ENCODE measurements at places on chromosomes 6 and 20.

DNA sequence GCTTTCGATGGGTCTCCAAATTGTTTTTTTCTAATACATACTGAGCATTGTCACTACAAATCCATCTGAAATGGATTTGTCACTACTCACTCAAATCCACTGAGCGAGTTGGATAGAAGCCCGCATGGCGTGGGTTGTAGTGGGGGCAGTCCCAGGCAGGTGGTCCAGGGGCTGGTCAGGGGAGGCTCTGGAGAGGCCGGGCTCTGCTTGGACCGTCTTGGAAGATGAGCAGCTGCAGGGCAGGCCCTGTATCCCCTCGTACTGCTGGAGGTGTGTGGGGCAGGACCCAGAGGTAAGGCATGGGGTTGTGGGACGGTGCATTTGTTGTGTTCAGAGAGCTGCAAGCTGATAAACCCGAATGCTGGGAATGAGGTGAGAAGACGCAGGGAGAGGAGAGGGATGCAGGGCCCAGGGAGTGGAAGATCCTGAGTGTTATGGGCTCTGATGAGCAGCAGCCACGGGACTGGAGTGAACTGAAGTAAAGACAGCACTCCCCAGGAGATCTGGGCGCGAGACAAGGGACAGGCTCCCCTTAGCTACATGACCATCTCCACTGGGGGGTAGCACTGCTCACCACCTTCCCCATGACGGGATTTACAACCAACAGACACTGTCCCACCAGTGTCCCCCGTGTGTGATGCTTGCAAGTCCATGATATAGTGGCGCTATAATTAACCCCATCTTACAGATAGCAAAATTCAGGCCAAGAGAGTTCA, 45.9 kb downstream of the PSMG4 start:
- peak; percentile 5 for DNase-seq

DNA sequence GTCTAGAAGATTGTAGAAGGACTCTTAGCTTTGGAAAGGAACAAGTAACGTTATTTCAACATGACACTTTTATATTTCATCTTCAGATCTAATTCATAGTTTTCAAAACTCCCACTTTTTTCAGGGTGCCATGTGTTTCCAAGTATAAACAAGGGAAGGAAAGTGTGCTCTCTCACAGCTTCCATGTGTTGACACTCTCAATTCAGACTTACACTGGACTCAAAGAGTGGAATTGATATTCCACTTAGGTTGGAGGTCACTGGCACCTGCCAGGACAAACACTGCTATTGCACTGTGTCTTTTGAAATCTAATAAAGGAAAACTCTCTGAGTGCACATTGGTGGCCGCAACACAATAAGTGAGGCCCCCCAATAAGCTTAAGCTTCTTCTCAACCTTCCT, 22.5 kb upstream of the SAMD3 start:
- DNase-seq: no peak

DNA sequence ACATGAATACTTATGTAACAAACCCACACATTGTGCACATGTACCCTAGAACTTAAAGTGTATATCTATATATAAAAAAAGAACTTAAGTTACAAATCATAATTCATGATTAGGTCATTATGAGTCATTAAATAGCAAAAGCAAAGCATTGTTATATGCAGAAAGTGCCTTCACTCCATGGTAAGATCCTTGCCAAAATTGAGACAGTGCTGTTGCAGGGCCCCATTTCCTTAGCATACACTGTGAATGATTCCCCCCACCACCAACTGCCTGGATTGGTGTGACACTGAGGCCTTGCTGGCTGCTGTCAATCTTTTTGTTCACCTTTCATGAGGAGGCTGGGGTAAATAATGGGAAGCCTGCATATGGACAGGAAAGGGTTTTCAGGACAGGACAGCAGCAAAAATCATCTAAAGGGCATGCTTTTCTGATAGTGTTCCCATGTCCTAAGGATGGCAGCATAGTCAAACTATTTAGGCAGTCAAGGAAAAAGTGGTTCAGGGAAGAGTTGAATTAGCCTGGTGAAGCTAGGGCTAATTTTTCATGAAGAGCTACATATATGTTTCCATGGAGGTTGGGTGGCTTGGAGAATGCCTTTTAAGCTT, 188.2 kb upstream of the ASCC3 start:
- DNase-seq: no peak

- no peak for DNase-seq
Observed at GRCh38 chr6:159916237-159916636, 25.4 kb downstream of the MAS1 start.

- no peak for DNase-seq
Observed at GRCh38 chr6:46651006-46651405, 1.6 kb downstream of the CYP39A1 start.

DNA sequence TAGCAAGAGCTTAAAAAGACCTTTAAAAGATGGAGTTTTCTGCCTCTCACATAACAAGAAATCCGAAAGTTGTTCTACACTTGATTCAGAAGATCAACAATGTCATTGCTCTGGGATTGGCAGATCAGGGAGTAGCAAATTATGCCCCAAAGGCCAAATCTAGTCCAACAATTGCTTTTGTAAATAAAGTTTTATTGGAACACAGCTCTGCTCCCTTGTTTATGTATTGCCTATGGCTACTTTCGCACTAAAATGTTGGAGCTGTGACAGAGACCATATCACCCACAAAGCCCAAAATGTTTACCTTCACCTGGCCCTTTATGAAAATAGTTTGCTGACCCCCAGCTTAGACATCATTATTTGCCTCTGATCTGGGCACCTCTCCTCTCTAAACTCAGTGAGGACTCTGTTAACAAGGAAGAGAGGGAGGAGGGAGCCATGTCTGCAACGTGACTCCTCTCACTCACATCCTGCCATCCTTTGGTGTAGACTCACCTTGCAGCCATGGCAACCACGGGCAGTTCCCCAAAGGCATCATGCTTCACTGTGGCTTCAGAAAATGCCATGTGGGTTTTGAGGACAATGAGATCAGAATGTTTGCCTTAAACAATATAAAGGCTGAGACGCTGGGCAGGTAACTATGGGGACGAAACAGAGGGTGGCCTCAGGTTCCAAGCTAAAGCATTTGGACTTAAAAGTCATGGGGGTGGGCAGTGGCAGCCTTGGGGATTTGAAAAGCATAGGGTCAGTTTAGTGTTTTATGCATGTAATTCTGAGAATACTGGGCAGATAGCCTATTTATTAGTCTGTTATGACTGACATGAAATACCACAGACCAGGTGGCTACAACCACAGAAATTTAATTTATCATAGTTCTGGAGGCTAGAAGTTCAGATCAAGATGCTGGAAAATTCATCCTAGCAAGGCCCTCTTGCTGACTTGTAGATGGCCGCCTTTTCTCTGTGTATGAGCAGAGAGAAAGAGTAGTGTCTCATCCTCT, 149.7 kb upstream of the TNFAIP3 start:
- DNase-seq: no peak

DNA sequence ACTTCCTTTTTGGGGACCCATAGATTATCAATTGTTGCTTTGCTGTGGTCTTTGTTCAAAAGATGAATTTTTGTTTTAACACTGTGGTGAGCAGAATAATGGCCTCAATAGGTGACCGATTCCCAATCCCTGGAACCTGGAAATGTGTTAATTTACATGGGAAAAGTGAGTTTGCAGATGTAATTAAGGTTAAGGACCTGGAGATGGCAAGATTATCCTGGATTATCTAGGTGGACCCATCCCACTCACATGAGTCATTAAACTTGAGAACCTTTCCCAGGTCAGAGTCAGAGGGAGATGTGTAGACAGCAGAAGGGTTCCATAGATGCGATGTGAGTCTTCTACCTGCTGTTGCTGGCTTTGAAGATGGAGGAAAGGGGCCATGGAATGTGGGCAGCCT, 36.2 kb upstream of the HBS1L start:
- no peak for DNase-seq

GRCh38 chr6:25659633-25660368, 7.8 kb downstream of the SCGN start:
- DNase-seq: no peak

GRCh38 chr6:157859775-157860504, 36.9 kb downstream of the SNX9 start:
- DNase-seq: no peak

GRCh38 chr6:46583721-46584120, 68.9 kb downstream of the CYP39A1 start:
- DNase-seq: no peak

DNA sequence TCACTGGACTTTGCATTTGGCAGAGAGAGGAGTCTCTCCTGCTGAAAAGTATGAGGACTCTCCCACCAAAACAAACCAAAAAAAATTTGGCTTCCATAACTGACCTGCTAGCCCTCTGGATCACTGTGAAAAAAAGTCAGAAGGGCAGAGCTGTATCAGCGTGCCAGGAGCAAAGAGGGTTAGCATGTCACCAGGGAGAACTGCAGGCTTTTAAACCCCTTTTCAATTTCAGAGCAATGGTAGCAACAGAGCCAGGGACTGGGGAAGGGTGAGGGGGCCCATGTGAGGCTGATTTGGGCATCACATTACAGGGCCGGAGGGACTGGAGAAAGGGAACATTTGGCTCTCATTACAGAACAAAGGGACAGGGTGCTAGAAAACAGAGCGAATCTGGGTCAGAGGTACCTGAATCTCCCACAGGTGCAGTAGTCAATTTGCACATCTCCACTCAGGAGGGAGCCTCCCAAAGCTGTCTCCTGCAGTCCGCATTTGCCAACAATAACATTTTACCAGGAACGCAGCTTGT, 185.7 kb upstream of the EYA4 start:
- no peak for DNase-seq

DNA sequence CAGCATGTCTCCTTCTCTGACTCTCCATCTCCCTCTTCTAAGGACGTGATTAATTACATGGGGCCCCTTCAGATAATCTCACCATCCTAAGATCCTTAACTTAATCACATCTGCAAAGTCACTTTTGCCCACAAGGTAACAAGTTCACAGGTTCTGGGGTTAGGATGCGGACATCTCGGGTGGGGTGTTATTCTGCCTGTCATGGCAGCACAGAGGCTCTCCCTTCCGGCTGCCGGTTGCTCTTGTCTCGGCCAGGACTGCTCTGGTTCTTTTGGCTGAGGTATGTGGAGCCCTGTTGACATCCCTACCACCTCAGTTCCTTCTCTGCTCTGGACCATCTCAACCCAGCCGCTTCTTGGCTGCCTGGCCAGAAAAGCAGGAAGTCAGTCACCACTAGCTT, 4.2 kb upstream of the CST11 start:
- no peak for DNase-seq

- no peak for DNase-seq
Observed at GRCh38 chr20:53878262-53879047, 191.9 kb downstream of the BCAS1 start.

DNA sequence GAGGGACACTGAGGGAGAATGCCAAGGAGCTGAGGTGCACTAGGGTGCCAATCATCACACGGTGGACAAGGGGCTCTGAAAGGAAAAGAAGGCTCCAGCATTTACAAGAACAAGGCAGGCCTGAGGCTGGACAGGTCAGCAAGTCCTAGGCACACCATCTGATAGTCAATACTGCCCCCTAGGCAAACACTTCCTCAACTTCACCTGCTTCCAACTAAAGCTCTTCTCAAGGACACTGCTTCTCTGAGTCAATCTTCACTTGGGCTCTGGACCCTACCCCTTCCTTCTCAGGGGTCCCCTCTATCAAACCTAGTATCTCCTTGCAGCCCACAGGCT, 37.7 kb upstream of the SLC4A11 start:
- no peak for DNase-seq

DNA sequence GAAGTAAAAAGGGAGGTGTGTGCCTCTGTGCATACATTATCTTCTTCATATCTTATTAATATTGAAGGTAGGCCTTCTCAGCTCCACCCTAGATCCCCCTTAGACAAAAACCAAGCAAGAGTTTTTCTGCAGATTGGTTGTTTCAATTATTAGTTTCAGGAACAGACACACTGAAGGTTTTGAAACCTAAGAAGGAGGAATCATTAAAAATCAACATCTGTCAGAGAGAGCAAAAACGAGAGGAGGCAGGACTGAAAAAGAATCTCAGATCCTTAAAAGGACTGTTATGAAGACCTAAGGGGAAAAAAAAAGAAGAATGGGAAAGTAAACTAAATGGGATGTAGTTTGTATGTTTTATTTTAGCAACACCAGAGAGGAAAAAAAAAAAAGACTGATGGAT, 560.8 kb upstream of the JAG1 start:
- no peak for DNase-seq

DNA sequence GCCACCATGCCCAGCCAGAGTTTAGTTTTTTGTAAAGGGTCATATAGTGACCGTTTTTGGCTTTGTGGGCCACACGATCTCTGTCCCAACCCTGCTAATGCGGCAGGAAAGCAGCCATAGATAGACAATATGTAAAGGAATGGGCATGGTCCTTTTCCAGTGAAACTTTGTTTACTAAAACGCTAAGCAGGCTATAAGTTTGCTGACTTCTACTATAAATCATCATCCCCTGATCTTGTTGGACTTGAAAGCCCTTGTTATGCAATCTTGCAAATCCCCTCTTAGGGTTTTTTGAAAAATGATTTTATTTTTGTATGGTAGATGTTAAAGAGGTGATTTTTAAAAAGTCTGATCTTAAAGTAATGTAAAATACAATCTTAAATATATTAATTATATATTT, 63.6 kb downstream of the CBFA2T2 start:
- DNase-seq: no peak

Data from head of caudate nucleus (tissue), 42 donors.